ENCODE measurements at places on chromosomes 3 and 15.
A peak's percentile ranks its signal among the peaks of the same experiment; 100 is the strongest.

- no peak for DNase-seq
These were observed 5.8 kb downstream of the C3orf20 start for GRCh38 chr3:14680716-14681115.

DNA sequence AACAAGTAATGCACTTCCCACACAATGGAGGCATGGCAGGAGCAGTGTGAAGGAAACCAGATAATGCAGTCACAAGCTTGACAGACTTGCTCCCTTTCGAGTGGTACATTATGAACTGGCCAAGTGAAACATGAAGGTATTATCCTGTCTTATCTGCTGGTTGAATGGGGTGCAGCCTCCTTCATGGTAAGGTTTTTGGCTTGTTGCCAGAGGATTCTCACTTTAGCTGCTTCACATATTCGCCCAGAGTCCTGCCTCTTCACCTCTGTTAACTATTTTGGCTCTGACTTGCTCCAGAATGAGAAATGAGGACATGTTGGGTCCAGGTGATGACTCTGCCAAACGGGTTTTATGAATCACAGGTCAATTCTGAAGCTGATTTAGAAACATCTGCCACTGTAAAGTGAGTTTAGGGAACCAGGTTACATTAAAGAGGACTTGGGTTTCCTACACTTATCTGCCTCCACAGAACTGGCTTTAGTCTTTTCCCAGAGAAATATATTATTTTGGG lies 19.5 kb upstream of the CCDC39 start:
- no peak for DNase-seq

GRCh38 chr3:123805504-123805903 lies 78.6 kb downstream of the MYLK start:
- DNase-seq: no peak

DNA sequence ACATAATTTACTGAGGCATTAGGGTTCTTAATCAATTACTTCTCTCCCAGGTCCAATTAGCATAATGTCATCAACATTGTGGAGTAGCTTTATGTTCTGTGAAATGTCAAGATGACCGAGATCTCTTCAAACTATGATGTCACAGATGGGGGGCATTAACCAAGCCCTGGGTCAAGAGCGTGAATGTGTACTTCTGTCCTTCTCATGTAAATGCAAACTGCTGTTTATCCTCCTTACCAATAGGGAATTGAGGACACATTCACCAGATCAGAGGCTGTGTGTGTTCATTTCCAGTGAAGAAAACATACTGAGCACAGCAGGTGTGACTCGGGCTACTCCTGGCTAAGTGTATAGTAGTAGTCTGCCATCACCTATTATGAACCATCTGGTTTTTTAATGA lies 177.9 kb downstream of the MINAR1 start:
- DNase-seq: no peak

DNA sequence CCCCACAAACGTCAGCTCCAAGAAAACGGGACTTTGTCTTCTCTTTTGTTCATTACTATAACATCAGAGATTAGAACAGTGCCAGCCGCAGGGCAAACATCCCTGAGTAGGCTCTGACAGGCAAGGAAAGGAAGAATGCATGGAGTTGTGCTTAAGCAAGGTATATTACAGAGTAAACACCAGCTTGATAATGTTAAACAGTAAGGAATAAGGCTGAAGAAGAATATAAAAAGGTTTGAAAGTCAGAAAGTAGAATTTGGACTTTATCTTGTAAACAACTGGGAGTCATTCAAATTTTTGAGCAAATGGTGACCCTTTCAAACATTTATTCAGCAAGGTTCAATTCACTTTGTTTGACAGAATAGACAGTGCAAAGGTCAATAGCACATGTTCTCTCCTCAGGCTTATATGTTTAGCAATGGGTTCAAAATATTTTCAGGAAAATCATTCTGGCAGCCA lies 11.0 kb downstream of the GABPB1 start:
- no peak for DNase-seq

DNA sequence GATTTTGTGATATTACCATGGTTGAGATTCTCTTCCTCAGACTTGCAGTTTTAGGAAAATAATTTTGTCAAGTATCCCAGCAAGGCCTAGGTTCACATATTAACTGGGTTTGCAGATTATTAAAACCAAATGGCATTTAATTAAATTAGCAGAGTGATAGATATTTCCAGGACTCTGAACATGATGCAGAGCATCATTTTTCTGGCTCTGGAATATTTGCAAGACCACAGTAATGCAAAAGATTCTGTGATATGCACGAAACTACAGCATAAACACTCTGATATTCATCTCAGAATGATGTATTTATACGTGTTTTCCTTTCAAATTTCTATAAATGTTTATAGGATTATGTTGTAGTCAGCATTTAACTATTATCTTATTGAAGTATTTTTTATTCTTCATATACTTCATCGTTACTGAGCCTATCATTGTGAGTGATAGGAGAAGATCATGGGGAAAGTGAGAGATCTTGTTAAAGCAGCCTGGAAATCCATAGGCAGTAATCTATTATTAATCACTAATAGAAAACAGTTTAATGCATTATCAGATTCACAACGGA lies 1245.6 kb downstream of the OTOL1 start:
- DNase-seq: no peak

- no peak for DNase-seq
These were observed 139.8 kb downstream of the TPRG1 start for GRCh38 chr3:189311521-189311920.

- no peak for DNase-seq
These were observed 240.8 kb upstream of the CMC1 start for GRCh38 chr3:28000608-28001007.

DNA sequence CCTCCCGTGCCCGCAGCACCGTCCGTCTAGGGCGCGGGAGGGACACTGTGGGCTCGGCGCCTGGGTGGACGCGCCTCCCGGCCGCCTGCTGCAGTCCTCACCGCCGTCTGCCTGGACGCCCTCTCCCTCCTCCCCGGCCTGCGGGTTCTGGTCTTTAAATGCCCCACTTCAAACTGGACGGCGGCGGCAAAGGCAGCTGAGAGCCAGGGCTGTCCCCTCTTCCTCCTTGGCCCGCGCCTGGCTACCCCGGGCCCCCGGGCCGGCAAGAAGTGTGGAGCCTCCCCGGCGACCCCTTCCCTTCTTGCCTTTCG lies 426 bp downstream of the CBLB start:
- DNase-seq: peak; percentile 69

GRCh38 chr15:20644896-20645295 lies 103.3 kb upstream of the GOLGA6L6 start:
- no peak for DNase-seq

GRCh38 chr3:175005881-175006280 lies 146.7 kb downstream of the NAALADL2 start:
- no peak for DNase-seq

DNA sequence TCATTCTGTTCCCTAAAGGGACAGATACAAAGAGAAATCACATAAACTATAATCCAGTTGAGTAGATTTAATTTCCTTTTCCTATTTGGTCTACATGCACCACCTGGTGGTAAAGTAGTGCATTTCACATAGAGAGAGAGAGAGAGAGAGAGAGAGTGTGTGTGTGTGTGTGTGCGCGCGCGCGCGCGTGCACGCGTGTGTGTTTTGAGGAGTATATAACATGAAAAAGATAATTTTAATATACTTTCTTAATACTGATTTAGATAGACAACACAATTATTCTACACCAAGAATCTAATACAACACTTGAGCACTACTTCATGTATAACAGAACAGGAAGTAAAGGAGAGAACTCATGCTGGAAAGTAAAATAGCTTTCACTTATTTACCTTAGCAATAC lies 1.1 kb upstream of the FGF7 start:
- peak; percentile 43 for DNase-seq

GRCh38 chr15:27973886-27974285 lies 125.2 kb downstream of the OCA2 start:
- no peak for DNase-seq

DNA sequence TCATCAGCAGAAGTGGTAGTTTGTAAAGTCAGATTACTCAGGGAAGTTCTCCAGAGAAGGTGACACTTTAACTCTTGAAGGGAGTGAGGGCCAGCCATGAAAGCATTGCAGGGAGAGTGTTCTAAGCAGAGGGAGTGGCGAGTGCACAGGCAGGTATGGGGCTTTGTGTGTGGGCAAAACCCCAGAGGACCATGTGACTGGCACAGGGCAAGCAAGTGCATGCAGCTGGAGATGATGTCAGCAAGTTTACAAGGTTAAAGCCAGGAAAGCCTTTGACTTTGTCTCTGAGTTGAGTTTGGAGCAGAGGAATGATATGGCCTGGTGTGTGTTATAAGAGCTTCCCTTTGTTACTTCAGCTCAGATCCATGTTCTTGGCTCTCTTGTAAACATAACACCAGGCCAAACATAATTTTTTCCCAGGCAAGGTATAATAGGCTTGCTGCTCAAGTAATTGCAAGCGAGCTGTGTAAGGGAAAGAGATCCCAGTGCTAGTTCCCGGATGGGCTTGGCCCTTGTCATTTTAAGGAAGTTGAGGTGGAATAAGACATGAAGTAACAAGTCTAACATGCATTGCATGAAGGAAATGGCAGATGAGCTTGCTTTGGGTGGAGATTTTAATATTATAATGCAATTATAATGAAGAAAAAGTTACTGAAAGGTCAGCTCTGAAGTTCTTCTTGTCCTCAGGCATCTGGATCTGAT lies 341.1 kb upstream of the LRRC3B start:
- DNase-seq: no peak

DNA sequence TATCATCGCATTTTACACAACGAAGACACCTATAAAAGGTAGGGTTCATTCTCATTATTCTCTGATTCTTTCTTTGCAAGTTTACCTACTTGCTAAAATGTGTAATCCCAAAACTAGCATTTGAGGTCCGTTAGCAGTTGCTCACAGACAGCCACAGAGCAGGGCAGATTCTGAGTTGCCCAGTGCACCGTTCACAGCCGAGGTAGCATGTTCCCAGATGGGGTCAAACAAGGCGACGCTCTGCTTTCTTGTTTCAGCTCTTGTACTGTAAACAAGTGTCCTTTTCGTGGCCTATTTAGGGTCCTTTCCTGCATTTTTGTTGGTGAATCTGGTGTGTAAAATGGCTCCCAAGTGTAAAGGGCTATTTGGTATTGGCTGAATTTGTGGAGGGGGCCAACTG lies 3.1 kb downstream of the PPP1R2 start:
- DNase-seq: no peak

- no peak for DNase-seq
These were observed 56.8 kb upstream of the IMPG2 start for GRCh38 chr3:101377209-101377608.

- no peak for DNase-seq
These were observed 105.3 kb upstream of the UBE3A start for GRCh38 chr15:25544076-25544475.

GRCh38 chr3:16186565-16186964 lies 12.1 kb downstream of the GALNT15 start:
- no peak for DNase-seq

DNA sequence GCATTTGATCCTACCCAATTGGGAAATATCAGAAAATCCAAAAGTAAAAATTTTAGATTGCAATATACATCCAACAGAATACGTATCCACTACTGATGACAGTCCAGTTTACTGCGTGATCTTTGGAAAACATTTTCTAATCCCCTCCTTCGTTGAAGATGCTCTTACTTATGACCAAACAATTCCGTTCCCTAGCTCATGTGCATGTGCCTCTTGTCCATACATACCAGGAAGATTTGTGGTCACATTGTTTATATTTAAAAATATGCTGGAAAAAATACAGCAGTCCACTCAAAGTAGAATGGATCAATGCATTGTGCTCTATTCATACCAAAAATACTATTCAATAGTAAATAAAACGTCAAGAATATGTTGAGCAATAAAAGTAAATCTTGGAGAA lies 135.3 kb downstream of the CHL1 start:
- no peak for DNase-seq

GRCh38 chr3:58973796-58974195 lies 76.0 kb downstream of the CFAP20DC start:
- no peak for DNase-seq

- no peak for DNase-seq
These were observed 32.0 kb upstream of the MBNL1 start for GRCh38 chr3:152236716-152237115.

DNA sequence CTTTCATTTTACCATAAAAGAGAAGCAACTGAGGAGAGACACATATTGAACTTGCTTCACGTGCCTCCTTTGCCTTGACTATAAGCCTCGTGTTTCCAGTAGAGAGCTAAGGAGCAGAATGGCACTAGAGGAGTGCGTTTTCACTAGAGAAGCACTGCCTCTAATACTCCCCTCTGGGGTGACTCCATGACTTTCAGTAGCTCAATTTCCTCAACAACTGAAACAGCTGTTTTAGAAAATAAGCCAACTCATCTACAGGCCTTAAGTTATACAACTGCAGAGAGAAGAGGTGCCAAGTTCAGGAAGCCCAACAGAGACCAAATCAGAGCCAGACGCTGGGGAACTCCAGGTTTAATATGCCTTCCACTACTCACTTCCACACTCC lies 1.9 kb downstream of the UBP1 start:
- no peak for DNase-seq

- DNase-seq: no peak
These were observed 61.8 kb downstream of the SENP2 start for GRCh38 chr3:185647880-185648210.

- peak; percentile 78 for DNase-seq
These were observed 44.8 kb upstream of the RNU6-1 start for GRCh38 chr15:67884514-67885174.

- DNase-seq: peak; percentile 78
These were observed 725 bp downstream of the CHL1 start for GRCh38 chr3:197149-197827.

DNA sequence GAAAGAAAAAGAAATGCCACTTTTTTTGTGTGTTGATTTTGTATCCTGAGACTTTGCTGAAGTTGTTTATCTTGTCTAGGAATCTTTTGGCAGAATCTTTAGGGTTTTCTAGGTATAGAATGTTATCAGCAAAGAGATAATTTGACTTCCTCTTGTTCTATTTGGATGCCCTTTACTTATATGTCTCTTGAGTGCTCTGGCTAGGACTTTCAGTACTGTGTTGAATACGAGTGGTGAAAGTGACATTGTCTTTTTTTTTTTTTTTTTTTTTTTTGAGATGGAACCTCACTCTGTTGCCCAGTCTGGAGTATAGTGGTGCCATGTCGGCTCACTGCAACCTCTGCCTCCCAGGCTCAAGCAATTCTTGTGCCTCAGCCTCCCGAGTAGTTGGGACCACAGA lies 64.7 kb upstream of the NPHP3 start:
- DNase-seq: no peak

Measured in nephron progenitor cell (in vitro differentiated cells).